HCT116 (cell line): ENCODE measurements at places on chromosomes 5 and 9. TPM values are rescaled to one million over a fixed set of nuclear protein-coding genes. Genes with fewer than 3 reads are reported as not detected.

- DNase-seq = no peak
These were observed 281.6 kb downstream of the MAST4 start for GRCh38 chr5:66877843-66878242.

- DNase-seq = no peak
These were observed 35.5 kb upstream of the ASS1 start for GRCh38 chr9:130409246-130409645.

GABRA1 gene
- total RNA-seq = not detected

GRCh38 chr5:980966-981365 lies 27.6 kb upstream of the NKD2 start:
- DNase-seq = no peak

GRCh38 chr5:144196612-144197011 lies 25.9 kb downstream of the KCTD16 start:
- DNase-seq = no peak

PCDHA9 gene
- not detected for total RNA-seq

C9orf50 gene
- total RNA-seq = not detected

- DNase-seq = no peak
These were observed 276.1 kb downstream of the TAF11L14 start for GRCh38 chr5:17910318-17910717.

GRCh38 chr9:277601-278295 lies 63.1 kb downstream of the DOCK8 start:
- no peak for DNase-seq

FGD3 gene
- 3.3 TPM for total RNA-seq

S100Z gene
- not detected for total RNA-seq

DNA sequence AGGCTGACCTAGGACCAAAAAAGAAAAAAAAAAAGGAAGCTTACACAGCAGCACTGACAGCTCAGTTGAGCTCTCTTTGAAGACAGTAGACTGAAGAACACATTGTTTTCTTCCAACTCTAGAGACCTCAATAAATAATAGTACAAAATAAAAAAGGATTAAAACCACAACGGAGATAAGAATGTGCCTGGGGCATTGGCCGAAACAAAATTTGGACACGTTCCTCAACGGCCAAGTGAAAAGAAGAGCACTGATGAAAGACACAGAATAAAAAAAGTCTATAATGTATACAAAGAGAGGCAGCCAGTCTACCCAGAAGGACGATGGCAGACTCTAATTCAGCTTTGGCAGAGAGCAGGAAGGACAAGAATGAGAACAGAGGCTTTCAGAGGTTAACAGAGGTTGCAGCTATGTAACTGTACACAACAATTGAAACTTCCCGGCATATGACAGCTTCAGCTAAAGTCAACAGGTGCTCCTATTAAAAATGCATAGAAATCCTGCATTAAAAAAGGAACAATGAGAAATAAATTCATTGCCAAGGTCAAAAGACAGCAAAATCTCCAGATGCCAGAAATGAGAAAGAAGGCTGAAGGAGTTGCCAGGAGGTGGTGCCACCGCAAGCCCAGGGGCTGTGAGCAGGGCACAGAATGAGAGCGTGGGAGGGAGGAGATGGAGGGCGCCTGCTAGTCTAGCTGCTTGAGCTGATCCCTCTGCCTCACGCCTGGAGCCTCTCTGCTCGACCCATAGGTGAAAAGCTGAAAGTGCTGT lies 113.9 kb downstream of the DCP2 start:
- DNase-seq = no peak

DNA sequence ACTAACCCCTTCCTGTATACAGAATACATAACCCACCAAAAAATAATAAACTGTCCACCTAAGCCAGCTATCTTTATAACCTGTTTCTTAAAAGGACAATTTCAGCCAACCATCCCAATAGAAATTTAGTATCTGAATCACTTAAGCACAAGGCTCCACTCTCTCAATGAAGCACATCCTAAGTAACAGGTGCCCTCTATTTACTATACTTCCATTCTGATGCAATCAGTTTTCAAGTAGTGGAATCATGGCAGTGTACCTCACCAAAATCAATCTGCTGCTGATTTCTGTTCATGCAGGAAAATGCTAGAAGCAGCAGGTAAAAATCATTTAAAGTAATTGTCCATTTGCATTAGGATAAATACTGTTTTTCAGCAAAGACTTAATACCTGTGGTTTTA lies 4.8 kb downstream of the MTX3 start:
- no peak for DNase-seq

- DNase-seq = no peak
These were observed 35.1 kb downstream of the NDST1 start for GRCh38 chr5:150542933-150543445.

GRCh38 chr5:136135536-136135935 lies 2.9 kb downstream of the SMAD5 start:
- no peak for DNase-seq

- DNase-seq = no peak
These were observed 528.8 kb downstream of the CSNK1G3 start for GRCh38 chr5:124040799-124041198.

GRCh38 chr9:89000973-89001916 lies 10.0 kb downstream of the S1PR3 start:
- DNase-seq = peak; percentile 66

GRCh38 chr9:13756943-13757342 lies 477.5 kb upstream of the MPDZ start:
- DNase-seq = no peak

- no peak for DNase-seq
These were observed 464.4 kb upstream of the TUSC1 start for GRCh38 chr9:26142631-26143030.

GRCh38 chr5:151674626-151675610 lies 11.8 kb downstream of the SPARC start:
- no peak for DNase-seq

- DNase-seq = no peak
These were observed 2.8 kb downstream of the RXRA start for GRCh38 chr9:134328841-134329575.

GRCh38 chr5:27191786-27192510 lies 153.6 kb upstream of the CDH9 start:
- no peak for DNase-seq

- DNase-seq = no peak
These were observed 68.2 kb downstream of the FAM114A2 start for GRCh38 chr5:153970496-153970895.

GRCh38 chr5:33973271-33973670 lies 11.2 kb downstream of the SLC45A2 start:
- no peak for DNase-seq

DNA sequence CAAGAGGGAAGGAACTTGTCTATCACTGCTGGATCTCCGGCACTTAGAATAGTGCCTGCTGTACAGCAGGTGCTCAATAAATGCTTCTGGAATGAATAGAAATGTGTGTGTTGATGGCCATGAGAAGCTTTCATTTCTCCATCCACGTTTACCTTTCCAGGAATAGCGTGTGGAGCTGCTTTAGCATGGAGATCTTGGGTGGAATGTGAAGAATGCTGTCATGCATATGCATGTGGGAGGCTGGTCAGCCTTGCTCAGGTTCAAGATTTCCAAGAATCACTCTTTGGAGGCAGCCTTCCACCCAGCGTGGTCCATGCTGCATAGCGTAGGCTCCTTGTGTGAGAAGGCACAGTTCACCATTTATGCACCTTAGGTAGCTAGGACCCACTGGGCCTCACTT lies 19.2 kb downstream of the COL15A1 start:
- DNase-seq = no peak

VLDLR gene
- total RNA-seq = 0.17 TPM

- DNase-seq = no peak
These were observed 3.8 kb downstream of the ARSI start for GRCh38 chr5:150298701-150299451.

- DNase-seq = no peak
These were observed 16.7 kb downstream of the GDA start for GRCh38 chr9:72165821-72166547.

DNA sequence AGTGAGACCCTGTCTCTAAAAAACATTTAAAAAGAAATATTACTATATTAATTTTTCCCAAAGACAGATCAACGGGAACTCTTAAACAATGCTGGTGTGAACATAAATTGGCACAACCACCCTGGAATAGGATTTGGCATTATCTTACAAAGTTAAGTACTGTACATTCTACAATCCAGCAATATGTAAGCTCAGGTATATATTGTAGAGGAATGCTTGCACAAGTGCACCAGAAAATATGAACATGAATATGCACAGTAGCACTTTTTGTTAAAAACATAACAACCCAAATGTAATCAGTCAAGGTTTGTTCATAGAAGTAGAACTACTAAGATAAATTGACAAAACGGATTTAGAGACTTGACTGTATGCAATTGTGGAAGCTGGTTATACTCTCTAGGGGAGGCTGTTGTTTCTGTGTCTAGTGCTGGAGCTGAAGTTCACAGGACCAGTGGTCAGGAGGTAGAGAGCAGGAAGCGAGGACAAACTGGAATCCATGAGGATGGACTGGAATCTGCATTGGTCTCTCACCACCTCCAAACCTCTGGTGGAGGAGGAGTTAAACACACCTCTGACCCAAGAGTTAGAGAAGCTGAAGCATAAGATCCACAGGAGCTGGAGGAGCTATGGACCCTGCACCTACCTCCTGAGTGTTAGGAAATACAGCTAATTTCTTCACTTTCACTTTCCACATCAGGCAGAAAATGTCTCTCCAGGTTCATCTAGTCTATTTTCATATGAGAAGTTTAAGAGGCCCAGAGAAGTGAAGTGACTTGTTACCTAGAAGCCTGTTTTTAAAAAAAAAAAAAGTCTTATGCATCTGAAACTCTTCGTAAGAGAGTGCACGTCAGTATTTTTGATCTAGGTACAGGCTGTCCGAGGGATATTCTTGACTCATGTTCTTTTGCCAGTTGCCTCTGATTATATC lies 20.3 kb upstream of the RIC1 start:
- DNase-seq = no peak

GRCh38 chr9:98610711-98611110 lies 98.0 kb downstream of the GABBR2 start:
- no peak for DNase-seq

PTGS1 gene
- 3.5 TPM for total RNA-seq

ARID3C gene
- 0.42 TPM for total RNA-seq

CCL27 gene
- total RNA-seq = 1.0 TPM

- no peak for DNase-seq
These were observed 127.4 kb downstream of the BARX1 start for GRCh38 chr9:93827545-93828330.

- DNase-seq = no peak
These were observed 20.8 kb downstream of the TTC33 start for GRCh38 chr5:40734986-40735385.

DNA sequence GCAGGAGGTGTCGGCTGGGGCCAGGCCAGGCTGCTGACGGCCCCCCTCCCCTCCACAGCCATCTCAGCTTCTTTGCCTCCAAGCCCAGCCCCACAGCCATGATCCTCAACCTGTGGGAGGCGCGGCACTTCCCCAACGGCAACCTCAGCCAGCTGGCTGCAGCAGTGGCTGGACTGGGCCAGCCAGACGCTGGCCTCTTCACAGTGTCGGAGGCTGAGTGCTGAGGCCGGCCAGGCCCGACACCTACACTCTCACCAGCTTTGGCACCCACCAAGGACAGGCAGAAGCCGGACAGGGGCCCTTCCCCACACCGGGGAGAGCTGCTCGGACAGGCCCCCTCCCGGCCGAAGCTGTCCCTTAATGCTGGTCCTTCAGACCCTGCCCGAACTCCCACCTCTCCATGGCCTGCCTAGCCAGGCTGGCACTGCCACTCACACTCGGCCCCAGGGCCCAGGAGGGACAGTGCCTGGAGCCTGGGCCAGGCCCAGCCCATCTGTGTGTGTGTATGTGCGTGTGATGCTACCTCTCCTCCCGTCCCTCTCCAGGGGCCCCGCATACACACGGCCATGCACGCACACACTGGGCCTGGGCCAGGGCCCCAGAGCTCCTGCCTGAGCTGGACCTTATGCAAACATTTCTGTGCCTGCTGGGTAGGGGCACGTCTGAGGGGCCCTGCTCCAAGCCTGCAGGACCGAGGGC lies 19.3 kb downstream of the HK3 start:
- no peak for DNase-seq

AIF1L gene
- total RNA-seq = 34.0 TPM

IL5 gene
- not detected for total RNA-seq

GNPDA1 gene
- 45.6 TPM for total RNA-seq

DNA sequence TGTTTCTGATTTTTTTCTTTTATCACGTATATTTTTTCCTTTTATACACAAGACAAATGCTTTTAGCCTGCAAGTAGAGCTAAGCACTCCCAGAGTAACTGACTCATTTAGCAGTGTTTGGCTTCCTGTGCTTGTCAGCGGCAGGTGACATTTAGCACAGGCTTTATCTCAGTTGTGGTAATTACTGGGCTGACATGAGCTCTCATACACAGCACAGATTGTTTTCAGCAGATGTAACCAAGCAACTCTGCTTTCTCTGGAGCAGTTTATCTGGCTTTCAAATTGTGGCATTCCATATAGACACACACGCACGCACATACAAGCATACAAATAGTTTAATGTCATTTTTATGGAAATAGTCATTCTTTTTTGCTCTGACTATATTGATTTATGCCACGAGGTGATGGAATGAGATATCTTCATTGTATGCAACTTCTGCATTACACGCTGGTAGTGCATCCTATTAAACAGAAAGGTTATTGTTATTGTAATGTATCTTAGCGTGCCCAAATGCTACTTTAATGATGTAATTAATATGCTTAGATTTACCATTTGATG lies 379.0 kb upstream of the GRAMD2B start:
- no peak for DNase-seq

- no peak for DNase-seq
These were observed 94.7 kb upstream of the ADAMTSL1 start for GRCh38 chr9:18379073-18379811.
